ENCODE measurements at places on chromosomes 7 and 10.

DNA sequence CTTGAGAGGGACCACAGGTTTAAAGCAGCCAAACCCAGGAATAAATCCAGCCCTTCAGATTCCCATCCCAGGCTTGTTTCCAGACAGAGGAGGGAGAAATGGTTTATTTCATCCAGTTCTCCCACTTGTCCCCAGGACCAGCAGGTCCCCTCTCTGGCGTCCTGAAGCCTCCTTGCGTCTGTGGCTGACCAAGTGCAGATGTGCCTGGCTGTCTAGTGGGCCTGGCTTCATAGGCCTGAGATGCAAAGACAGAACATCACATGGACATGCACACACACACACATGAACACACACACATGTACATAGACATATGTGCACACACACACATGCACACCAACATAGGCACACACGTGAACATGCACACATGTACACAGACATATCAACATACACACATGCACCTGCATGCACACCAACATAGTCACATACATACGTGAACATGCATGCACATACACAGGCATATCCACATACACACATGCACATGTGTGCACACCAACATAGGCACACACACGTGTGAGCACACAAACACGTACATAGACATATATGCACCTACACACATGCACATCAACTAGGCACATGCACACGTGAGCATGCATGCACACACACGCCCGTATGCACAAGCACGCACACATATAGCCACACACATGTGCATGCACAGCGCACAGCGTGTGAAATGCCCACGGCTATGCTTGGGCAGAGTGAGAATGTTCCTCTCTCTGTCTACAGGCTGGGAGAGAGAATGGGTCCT, 10.7 kb downstream of the FOXL3 start:
- DNase-seq: no peak

- DNase-seq: peak; percentile 68
These were observed 147.0 kb upstream of the CELF2 start for GRCh38 chr10:10870523-10871241.

DNA sequence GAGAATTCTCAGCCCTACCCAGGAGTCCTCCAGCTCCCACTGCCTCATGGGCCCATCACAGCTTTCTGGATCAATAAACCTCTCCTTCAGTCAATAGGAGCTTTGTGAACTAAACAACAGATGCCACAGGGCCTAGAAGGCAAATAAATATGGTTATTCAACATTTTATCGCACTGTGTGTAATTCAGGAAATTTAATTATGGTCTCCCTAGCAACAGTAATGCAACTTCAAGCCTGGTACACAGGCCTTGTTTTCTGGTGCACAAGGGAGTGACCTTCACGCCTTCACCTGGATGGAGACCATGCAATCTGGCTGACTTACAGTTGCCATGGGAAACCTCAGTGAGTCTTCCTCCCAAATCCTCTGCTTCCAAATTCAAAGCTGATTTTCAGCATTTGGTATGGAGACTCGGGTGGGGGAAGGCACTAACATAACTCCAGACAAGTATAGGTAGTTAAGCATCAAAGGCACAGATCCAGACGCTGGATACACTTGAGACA, 441.0 kb upstream of the NPVF start:
- DNase-seq: no peak

DNA sequence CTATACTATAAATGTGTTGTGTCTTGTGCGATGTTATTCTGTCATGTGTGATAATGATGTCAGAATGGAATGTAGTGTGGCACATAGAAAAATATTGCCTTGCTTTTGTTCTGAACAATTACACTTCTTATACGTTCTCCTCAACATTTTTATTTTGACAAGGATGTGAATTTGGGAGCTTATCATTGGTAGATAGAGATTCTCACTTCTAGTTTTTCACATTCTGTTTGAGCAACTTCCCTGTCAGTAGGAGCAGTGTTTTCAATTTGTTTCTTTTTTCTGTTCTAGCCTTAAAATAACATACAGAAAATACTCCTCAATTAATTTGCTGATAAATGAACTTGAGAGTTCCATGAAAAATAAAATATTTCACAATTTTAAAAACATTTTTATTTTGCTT, 17.6 kb downstream of the SUN3 start:
- DNase-seq: no peak

GRCh38 chr10:119468542-119469324, 73.8 kb downstream of the RGS10 start:
- DNase-seq: no peak
